ENCODE measurements at places on chromosomes 4 and X. TPM values are rescaled to one million over a fixed set of nuclear protein-coding genes. Genes with fewer than 3 reads are reported as not detected.

DNA sequence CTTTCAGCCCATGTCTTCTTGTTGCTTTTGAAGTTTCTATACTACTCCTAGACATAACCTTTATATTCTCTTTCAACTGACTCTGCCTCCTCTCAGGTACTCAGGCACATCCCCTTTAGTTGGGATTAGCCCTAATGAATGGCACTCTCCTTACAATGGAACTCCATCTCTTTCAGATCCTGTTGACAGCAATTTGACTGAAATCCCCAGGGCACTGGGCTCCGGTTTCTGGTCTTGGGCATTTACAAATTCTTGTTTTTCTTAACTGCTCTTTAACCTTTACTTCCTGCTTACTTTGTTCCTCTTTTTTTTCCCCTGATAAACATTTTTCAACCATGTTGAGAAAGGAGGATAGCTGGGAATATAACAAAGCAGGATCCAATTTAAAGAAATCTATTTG, 68.9 kb downstream of the ENOX2 start:
- DNase-seq: no peak

- DNase-seq: no peak
Measured at GRCh38 chrX:129739578-129739977, 799 bp downstream of the XPNPEP2 start.

- DNase-seq: no peak
Measured at GRCh38 chrX:134743091-134743490, 84.8 kb upstream of the PLAC1 start.

- no peak for DNase-seq
Measured at GRCh38 chr4:148287111-148287510, 155.1 kb downstream of the NR3C2 start.

GRCh38 chrX:47661539-47661938, 2.6 kb upstream of the UXT start:
- DNase-seq: no peak

GRCh38 chr4:102139132-102139573, 206.1 kb downstream of the SLC39A8 start:
- DNase-seq: no peak

Gene LRCH2
- total RNA-seq: not detected

Gene MECP2
- total RNA-seq: 56.8 TPM

Gene ZNF157
- total RNA-seq: 1.2 TPM

Gene ADGRG2
- total RNA-seq: not detected

Gene USP27X
- total RNA-seq: 2.8 TPM

Gene BANK1
- 336 TPM for total RNA-seq

Gene HSPA4L
- 0.07 TPM for total RNA-seq

Measured in activated B cell treated with CpG ODN at 0.5 μM for 24 hours (primary cell).